ENCODE measurements at places on chromosomes 16 and 17. TPM values are rescaled to one million over a fixed set of nuclear protein-coding genes. Genes with fewer than 3 reads are reported as not detected.

DNA sequence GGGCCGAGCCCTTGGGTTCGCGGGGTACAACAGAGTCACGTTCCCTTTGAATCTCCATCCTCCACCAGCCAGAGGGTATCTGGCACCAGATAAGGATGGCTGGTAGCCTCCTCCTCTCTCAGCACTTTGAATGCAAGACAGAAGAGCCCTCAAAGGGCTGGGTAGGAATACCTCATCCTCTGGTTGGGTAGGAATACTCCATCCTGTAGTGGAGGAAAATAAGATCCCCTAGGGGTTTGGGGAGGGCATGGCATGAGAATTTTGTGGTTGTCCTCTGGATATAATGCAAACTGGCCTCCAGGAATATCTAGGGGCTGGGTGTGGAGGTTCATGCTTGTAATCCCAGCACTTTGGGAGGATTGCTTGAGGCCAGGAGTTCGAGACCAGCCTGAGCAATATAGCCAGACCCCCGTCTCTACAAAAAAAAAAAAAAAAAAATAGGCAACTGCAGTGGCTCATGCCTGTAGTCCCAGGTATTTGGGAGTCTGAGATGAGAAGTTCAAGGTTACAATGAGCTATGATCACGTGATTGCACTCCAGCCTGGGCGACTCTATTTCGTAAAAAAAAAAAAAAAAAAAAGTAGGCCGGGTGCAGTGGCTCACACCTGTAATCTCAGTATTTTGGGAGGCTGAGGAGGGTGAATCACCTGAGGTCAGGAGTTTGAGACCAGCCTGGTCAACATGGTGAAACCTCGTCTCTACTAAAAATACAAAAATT lies 2.7 kb downstream of the IGFBP4 start:
- DNase-seq = no peak

The ZNF747 gene
- total RNA-seq = 11.8 TPM

DNA sequence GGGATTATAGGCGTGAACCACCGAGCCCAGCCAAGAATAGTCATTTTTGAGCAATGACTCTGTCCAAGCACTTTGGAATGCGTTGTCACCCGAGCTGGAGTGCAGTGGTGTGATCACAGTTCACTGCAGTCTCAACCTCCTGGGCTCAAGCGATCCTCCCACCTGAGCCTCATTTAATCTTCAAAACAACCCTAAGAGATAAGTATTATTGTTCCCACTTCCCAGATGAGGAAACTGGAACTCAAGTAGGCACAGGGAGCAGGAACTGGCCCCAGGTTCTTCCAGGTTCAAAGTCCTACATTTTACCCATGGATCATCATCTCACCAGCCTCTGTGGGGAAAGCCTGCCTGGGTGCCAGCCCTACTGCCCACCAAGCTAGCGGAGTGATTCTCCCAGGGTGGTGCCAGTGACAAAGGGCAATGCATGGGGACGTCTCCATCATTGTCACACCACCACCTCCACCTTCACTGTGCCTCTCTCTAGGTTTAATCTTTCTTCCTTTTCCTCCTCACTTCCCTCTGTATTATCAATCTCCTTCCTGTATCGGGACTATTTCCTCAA lies 11.3 kb upstream of the RNF157 start:
- DNase-seq = no peak

- DNase-seq = no peak
These were observed 38.8 kb upstream of the TRAP1 start for GRCh38 chr16:3756113-3756512.

DNA sequence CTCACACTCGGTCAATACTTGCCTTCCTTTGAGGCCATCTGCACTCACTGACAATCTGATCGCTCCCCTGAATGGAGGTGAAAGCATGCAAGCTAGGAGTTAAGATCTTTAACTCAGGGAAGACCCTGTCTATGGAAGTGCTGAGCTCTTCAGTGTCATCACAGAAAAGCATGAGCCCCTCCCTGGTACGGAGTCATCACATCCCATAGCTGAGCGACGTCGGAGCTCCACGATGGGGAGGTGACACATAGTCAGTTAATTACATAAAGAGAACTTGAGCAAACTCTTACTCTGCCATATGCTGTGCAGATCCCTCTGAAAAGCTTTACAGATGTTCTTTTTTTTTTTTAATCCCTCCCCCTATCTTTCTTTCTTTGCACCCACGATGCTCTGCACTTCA lies 463.2 kb downstream of the WWOX start:
- DNase-seq = no peak

- DNase-seq = no peak
These were observed 15.6 kb downstream of the CTRL start for GRCh38 chr16:67915831-67916723.

DNA sequence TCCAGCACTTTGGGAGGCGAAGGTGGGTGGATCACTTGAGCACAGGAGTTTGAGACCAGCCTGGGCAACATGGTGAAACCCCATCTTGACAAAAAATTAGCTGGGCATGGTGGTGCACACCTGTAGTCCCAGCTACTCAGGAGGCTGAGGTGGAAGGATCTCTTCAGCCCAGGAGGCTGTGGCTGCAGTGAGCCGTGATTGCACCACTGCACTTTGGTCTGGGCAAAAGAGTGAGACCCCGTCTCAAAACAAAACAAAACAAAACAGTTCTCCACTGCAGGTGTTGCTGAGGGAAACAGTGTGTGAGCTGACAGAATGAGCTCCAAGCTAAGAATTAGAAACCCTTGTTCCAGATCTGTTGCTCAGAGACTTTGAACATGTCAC lies 35.2 kb upstream of the TBX2 start:
- no peak for DNase-seq

The SSTR5 gene
- not detected for total RNA-seq

The NEUROD2 gene
- not detected for total RNA-seq

DNA sequence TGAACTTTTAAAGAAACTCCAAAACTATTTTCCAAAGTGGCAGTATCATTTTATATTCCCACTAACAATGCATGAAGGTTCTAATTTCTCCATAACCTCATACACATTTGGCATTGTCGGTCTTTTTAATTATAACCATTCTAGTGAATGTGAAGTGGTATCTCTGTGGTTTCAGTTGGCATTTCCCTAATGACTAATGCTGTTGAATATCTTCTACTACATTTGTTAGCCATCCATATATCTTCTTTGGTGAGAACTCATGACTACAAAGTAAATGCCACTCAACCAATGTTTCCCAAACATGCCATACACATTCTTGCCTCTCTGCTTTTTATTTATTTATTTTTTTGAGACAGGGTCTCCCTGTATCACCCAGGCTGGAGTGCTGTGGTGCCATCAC lies 31.7 kb upstream of the TAOK1 start:
- no peak for DNase-seq
